Urothelium cell line (cell line): ENCODE measurements at places on chromosomes 5 and 9.

DNA sequence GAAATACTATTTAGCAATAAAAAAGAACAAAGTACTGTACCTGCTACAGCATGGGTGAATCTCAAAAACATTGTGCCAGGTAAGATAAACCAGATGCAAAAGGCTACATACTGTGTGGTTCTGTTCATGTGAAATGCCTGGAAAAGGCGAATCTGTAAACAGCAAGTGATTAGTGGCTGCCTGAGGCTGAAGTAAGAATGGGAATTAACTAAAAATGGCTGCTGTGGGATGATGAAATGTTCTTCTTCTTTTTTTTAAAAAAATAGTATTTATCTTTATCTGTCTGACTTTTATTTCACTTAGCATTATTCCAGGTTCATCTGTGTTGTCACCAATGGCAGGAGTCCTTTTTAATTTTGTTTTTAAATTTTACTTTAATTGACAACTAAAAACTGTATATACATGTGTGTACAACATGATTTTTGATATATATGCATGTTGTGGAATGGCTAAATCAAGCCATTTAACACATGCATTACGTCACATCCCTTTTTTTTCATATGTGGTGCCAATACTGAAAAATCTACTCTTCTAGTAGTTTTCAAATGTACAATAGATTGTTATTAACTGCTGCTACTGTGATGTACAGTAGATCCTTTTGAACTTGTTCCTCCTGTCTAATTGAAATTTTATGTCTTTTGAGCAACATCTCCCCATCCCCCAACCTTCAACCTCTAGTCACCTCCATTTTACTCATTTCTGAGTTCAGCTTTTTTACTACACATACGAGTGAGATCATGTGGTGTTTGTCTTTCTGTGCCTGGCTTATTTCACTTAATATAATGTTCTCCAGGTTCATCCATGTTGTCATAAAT lies 62.9 kb upstream of the TNFAIP8 start:
- no peak for DNase-seq

- no peak for DNase-seq
These were observed 33.3 kb downstream of the MTRR start for GRCh38 chr5:7902201-7902600.

GRCh38 chr5:129022599-129022998 lies 57.3 kb downstream of the SLC27A6 start:
- no peak for DNase-seq

DNA sequence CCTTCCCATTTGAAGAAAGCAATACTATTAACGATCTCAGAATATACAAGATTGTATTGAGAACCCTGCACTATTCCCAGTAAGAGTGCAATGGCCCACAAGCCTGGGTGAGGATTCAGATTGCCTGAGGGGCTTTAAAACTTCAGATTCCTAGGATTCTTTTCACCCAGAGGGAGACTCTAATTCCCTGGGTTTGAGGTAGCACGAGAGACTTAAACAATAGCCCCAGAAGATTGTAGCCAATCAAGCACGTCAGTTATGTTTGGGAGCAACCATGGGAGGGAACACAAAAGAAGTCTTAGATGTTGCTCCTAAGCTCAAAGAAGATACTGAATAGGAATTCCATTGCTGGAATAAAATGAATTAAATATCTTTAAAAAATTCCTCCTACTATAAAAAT lies 17.9 kb downstream of the MRPS27 start:
- no peak for DNase-seq

GRCh38 chr5:91528831-91529230 lies 145.7 kb upstream of the ARRDC3 start:
- DNase-seq = no peak

DNA sequence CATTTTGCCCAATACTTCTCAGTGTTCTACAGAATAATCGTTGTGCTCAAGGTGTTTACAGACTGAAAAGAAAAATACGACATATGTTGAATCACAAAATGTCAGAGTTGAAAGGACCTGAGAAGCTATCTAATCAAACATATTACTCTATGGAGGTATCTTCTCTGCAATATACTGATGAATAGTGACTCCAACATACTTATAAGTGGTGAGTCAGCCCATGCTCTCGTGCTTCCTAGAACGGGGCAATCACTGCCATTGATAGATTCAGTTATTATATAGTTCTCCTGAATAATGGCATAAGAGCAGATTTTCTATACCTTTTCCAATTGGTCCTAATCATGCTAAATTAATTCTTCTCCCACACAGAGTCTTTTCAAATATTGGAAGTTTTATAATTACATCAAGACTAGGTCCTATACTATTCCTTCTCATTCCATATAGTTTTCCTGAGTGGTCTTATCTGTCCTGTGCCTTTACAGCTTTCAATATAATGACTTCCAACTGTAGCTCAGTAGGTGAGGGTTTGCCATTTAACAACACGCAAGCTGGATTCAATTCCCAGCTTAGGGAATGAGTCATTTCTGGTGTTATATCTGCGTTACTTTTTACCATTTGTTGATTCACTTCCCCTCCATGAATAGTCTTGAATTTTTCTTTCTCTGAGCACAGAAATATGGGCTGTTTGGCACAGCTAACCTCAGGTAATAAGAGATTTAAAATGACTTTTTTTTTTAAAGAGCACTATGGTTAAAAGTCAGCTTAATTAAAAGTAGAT lies 81.1 kb downstream of the PLK2 start:
- DNase-seq = no peak

DNA sequence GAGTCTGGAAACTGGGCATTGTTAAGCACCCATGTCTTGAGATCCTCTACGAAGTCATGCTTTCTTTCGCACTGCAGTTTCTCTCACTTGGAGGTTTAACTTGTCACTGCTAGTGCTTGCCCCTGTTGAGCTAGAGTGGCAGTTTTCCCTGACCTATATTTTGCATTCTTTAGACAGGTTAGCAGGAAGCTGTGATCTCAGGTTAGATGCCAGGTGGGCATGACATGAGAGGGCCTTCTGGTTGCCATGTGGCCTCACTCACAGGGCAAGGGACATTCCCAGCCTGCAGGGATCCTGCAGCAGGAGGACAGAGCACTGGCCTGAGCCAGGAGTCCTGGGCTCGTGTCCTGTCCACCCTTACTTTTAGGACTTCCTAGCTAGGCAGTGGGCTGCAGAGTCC lies 28.6 kb downstream of the SLC36A1 start:
- no peak for DNase-seq

DNA sequence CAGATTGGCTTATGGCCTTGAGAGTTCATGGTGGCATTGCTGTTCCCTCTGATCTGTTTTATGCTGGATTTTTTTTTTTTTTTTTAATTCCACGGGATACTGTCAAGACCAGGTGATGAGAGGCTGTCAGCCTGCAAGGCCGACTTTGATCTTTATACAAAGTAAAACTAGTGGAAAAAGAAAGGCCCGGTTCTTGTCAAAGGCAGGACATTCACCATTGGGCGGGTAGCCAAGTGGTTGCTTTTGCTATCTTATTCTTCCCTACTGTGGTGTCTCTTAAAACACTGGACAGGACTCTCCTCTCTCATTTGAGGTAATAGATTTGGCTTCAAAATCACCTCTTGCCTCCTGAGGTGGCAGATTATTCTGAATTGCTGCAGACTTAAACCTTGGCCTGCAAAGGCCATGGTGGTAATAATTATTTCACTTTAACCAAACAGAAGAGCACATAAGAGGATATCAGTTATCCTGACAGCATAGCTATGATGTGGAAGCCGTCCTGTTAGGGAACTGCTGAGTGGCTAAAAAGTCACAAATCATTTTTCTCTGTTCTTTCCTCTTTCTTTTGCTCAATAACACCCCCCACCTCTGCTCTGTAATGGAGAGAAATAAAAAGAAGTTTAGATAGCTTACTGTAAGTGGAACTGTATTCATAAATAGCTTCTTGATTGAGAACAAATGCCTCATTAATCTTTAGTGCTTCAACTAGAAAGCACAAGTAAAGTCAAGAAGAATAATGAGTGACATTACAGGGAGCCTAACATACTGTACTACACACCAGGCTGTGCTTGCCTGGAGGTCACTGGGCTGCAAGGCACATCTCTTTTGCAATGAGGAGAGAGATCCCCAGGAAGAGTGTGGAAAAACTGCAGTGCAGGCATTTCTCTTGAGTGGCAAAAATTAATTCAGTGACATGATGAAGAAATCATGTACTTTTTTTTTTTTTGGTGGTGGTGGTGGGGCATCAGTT lies 275.6 kb downstream of the KDM4C start:
- no peak for DNase-seq

DNA sequence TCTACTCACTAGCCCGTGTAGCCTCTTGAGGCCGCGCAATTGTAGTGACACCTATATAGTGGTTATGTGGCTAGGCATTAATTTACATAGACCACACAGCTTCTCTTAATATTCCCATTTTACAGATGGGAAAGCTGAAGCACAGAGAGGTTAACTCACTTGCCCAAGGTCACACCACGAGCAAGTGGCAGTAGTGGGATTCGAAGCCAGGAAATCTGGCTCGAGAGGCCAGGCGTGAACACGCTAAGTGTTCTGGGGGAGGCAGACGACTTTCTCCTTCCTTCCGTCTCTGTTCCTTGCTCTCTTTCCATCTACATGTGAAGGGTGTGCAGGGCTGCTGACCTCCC lies 49.8 kb upstream of the IER5L start:
- DNase-seq = no peak

GRCh38 chr5:93336330-93337110 lies 244.5 kb downstream of the NR2F1-AS1 start:
- no peak for DNase-seq

DNA sequence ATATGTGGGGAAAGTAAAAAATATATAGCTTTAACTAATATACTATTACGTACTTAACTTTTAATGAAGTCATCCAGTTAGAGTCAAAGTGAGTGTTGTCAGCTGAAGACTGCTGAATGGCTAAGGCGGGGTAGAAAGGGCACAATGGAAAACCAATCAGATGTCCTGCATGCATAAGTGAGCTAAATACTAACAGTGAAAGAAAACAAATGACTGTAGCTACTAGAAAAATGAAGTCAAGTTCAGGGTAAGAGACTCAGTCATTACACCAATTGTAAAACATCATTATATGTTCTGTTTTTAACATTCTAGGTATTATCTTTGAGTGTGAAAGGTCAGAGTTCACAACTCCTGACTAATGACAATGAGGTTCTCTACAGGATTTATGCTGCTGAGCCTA lies 295.2 kb downstream of the ADGRV1 start:
- no peak for DNase-seq

DNA sequence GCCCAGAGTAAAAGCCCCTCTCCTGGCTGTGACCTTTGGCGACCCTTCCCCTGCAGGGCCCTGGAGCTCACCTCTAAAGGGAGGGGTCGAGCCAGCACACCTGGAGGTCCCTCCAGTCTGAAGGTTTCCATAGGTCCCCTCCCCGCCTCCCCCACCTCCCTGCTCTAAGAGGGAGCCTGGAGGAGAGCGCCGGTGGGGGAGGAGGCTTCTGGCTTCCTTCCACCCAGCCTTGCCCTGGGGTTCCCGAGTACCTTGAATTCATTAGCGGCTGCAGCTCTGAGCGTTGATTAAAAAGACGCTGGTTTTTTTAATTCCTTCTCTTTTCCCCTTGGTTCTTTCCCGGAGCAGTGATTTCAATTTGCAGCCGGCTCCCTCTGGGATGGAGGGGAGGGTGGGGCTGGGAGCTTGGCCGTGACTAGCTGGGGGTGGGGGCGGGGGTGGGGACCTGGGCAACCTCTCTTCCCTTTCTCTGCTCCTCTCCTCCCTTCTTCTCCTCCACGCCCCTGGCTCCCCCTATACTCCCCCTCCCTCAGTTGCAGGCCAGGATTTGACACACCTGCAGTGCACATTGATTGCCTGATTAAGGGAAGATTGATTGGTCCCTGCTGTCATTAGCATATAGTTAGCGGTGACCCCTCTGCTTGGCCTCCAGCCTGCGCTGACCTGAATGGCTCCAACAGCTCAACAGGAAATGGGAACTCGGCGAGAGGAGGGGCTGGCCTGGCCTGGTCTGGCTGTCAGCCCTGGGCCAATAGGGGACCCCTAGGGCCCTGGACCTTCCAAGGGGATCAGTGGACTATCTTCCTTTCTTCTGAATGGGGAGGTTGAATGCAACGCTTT lies 67.5 kb upstream of the RAPGEF1 start:
- DNase-seq = no peak

DNA sequence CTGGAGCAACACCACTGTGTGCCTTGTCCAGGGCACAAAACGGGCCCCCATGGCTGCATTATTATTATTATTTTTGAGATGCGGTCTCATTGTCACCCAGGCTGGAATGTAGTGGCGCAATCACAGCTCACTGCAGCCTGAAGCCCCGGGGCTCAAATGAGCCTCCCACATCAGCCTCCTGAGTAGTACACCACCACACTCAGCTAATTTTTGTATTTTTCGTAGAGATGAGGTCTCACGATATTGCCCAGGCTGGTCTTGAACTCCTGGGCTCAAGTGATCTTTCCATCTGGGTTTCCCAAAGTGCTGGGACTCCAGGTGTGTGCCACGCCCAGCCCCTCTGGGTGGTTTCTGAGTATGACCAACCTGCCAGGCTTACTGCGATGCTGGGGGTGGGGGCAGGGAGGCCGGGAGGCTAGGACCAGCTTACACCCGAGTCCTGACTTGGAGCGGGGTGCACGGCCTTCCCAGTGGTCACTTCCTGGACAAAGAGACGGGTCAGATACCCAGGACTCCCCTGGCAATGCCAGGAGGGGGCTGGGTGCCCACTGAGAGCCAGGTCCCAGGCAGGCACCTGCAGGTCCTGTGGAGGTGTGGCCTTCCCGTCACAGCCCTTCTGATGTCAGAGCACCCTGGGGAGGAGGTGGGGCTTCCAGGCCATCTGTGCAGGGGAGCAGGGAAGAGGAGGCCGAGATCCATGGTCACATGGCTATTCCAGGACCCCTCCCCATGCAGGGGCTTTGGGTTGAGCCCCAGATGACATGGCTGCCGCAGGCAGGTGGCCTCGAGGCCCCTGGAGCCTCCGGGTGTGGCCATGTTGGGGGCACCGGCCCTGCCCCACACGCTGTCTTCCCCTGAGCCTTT lies 8.3 kb upstream of the NRARP start:
- DNase-seq = no peak
